ENCODE measurements at places on chromosomes 6 and 20.

DNA sequence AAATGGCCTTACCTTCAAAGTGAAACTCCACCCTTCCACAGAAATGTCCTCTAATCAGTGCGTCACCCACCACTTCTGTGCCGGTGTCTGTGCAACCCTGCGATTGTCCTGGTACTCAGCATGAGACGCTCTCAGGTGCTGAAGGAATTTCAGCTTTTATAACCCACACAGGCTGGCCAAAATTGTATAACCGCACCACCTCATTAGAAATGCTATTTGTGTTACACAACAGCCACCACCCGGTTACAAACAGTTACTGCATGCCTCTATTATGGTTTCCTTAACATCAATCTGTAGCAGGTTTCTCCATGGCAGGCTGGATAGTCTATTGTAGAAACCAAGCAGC, 51.5 kb downstream of the SLC23A2 start:
- peak; percentile 52 for DNase-seq

- DNase-seq, result no peak
These were observed 309.8 kb downstream of the HIVEP2 start for GRCh38 chr6:142635130-142635529.

GRCh38 chr20:23754731-23755130, 4.0 kb upstream of the CST1 start:
- no peak for DNase-seq

GRCh38 chr20:33669873-33670640, 3.3 kb downstream of the ACTL10 start:
- no peak for DNase-seq

- DNase-seq, result peak; percentile 59
These were observed 8.3 kb downstream of the RIPOR2 start for GRCh38 chr6:24927277-24927955.

GRCh38 chr20:4883546-4883945, 117.8 kb downstream of the SLC23A2 start:
- no peak for DNase-seq

DNA sequence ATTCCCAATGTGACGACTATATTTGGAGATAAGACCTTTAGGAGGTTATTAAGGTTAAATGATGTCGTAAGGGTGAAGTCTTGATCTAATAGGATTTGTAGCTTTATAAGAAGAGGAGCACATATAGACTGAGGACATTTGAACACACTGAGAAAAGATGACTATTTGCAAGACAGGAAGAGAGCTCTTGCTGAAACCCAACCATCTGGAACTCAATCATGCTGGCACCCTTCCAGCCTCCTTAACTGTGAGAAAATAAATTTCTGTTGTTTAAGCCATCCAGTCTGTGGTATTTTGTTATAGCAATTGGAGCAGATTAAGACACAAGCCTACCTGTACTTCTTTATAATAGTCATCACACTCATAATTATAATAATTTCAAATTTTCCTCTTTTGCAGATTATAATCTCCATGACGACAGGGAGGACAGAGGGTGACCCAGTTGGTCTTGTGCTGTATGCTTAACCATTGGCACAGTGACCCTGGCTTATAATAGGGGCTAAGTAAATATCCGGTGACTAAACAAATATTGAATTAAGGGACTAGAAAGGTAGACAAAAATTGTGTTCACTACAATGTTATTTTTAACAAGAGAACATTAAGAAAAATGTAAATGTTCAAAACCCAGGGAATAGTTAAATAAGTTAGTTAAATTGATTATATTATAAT, 206.4 kb upstream of the HDDC2 start:
- no peak for DNase-seq

Data from CD4-positive, alpha-beta T cell treated with Interleukin-21 for 1 hour (primary cell).